ENCODE measurements at places on chromosomes 11 and 22.

DNA sequence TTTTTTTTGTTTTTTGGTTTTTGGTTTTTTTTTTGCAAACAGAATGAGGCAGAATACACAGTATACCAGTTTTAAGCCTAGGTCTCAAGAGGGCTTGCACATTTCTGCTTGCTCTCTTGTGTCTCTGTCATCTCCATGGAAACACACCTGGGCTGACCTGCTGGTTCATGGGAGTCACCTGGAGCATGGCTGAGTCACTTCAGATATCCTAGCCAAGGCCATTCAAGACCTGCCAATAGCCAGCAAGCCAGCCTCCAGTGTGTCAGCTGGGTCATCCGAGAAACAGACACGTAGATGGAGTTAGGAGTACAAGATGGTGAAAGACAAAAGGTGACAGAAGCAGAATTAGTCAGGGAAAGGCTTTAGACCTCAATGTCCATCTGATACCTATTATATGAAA is 124.2 kb upstream of the SEZ6L start:
- DNase-seq: no peak

DNA sequence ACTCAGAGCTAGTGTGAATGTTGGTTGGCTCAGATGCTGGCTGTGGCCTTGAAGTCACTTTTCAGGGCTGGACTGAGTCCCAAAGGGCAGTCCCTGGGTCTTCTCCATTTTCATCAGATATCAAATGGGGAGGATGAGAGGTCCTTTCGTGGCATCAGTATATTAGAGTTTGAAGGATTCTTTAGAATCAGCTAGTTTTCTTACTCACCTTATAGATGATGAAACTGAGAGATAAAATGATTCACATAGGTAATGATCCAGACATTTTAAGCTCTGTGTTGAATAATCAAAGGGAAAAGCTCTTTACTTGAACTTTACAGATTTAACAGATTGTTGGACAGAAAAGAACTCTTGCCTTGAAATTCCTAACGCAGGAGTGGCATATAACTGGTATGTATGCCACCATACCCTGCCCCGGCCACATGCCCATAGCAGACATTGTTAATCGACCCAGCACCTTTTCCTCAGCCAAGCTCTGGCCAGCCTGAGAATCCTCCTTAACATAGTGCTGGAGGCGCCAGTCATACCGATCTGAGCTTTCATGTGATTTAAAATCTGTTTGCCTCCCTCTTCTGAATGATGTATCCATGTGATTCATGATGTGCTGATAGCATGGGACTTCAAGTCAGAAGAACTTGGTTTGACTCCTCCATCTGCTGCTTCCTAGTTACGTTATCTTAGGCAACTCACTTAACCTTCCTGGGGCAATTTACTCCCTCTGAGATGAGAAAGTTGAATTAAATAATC is 60.0 kb downstream of the BARX2 start:
- no peak for DNase-seq

DNA sequence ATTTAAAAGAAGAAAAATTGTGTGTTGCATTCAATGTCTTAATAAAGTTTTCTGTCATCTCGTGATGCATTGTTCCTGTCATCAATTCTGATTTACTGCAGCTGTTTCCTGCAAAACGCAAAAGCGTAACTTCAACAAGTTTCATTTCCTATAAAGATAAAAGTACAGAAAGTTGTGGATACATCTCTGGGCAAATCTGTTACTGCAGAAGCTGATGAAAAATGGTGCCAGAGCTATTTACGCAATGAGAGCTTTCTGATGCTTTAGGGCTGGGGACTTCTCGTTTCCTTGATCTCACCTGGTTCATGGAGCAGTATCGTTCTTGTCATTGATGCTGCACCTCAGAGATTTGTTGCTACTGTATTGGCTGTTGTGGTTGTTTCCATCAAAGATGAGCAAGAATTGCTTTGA is 15.5 kb upstream of the MS4A12 start:
- DNase-seq: no peak

DNA sequence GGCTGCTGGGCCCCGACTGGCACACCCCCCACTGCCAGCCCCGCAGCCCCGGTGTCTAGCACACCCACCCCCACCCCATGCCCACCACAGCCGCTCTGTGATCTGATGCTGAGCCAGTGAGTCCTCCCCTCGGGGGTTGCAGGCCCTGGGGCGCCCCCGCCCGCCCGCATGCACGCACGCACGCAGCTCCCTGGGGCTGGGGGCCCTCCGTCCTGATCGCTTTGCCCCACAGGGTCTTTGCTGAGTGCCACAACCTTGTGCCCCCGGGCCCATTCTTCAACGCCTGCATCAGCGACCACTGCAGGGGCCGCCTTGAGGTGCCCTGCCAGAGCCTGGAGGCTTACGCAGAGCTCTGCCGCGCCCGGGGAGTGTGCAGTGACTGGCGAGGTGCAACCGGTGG is 32.3 kb downstream of the MUC5B start:
- DNase-seq: no peak

- DNase-seq: no peak
These were observed 15.9 kb upstream of the FGF3 start for GRCh38 chr11:69834811-69835800.

DNA sequence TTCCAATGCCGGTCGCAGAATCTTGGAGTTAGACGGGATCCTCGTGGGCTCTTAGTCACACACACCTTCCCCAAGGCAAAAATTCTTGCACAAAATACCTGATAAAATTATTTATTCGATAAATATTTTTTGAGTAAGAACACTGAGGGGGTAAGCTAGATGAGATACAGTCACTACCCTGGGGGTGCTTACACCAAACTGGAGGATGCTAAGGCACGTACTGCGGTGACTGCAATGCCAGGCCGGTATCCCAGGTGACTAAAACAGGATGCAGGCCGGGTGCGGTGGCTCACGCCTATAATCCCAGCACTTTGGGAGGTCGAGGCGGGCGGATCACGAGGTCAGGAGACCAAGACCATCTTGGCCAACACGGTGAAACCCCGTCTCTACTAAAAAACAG is 1.7 kb upstream of the MRTFA start:
- DNase-seq: no peak

GRCh38 chr22:45504373-45505341 is 2.0 kb downstream of the FBLN1 start:
- DNase-seq: no peak

- no peak for DNase-seq
These were observed 18.5 kb downstream of the RBFOX2 start for GRCh38 chr22:36010090-36010489.

- no peak for DNase-seq
These were observed 227.9 kb downstream of the BLID start for GRCh38 chr11:121887976-121888557.

DNA sequence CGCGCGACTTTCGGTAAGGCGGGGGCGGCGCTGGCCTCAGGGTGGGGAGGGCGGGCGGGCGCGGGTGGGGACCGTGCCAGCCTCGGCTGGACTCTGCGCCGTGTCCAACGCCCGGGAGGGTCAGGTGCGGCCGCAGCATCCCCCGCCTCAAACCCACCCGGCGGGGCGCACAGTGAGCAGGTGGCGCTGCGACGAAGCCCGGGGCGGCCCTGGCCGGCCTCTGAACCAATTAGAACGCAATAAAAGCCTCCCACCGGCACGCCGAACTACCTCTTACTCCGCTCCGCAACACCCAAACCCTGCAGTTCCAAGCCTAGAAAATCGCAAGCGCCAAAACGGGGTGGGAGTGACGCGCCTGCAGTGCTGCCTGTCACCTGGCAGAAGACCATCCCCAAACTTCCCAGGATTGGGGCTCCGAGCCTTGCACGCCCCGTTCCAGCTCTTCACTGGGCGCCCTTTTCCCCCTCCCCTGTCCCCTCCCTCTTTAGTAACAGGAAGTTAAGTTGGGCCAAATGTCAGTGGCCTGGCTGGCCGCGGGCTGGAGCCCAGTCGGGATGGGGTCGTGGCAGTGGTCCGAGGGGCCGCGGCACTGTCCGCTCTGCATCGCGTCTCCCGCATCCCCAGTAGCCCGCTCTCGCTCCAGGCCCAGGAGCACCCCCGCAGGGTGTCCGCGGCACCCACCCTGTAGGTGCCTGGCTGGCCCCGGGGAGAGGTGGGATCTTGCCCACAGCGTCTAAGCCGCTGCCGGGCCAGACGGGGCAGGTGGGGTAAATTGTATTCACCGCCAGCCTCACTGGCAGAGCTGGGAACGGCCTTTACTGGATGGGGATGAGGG is 541 bp downstream of the MICAL2 start:
- peak; percentile 39 for DNase-seq

GRCh38 chr11:125335106-125335505 is 161.0 kb downstream of the FEZ1 start:
- DNase-seq: no peak

- no peak for DNase-seq
These were observed 34.9 kb downstream of the MAPK1 start for GRCh38 chr22:21832291-21833290.

DNA sequence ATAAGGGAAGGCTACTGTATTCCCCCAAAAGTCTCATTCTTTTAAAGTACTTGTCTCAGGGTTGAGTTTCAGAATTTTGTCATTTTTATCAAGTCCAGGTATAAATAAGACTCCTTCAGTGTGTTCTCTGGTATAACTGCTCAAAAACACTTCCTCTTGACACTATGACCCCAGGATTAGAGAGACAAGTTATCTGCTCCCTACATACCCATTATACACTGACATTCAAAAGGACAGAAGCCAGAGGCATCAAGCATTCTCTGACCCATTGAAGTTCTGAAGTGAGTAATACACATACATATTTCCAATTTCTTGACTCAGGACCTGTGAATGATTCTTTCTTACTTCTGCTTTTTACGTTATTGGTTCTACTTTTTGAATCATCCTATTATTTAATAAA is 447.8 kb upstream of the CNTN5 start:
- DNase-seq: no peak

DNA sequence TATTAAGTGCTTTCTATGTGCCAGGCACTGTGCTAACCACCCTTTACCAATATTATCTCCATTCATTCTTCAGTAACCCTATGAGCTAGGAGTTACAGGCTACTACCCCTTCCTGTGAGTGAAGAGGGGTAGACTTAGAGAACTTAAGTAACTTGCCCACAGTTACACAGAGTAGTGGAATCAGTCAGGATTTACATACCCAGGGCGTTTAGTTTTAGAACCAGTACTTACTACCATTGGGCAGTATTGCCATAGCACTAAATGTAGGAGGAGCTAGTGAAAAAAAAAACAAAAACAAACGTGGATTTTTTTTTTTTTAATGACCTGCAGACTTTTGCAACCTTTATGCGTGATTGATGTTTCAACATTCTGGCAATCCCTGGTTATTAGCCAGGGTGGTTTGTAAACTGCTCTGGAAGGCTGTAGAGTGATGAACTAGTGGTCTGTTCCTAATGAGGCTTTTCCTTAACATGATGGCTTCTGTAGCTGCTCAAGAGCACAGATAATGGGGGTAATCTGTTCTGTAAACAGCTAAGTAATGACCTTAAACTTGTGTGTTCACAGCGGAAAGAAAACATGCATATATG is 11.4 kb downstream of the TBCEL start:
- DNase-seq: no peak
